ENCODE measurements at places on chromosomes 12 and 14.
A peak's percentile ranks its signal among the peaks of the same experiment; 100 is the strongest.

GRCh38 chr14:21038441-21039422, 3.4 kb upstream of the RNASE7 start:
- no peak for DNase-seq

- DNase-seq = no peak
Observed at GRCh38 chr12:1608713-1609119, 14.3 kb upstream of the FBXL14 start.

DNA sequence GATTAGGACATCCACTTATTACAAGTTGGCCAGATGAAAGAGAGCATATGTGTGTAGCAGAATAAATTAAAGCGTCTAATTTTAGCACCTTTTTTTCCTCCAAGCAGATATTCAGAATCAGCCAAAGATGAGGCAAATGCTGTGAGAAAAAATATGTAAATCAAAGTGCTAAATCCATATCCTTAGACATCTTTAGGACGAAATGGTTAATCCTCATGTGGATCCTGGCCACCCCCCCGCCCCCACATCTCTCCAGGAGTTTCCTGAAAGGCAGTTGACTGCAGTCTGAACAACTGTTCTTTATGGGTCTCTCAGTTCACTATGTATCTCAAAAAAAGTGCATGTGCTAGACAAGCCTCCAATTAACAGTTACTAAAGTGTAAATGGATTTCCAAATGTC, 1768.1 kb upstream of the SEL1L start:
- no peak for DNase-seq

GRCh38 chr12:28700161-28700560, 448.9 kb upstream of the FAR2 start:
- DNase-seq = no peak

DNA sequence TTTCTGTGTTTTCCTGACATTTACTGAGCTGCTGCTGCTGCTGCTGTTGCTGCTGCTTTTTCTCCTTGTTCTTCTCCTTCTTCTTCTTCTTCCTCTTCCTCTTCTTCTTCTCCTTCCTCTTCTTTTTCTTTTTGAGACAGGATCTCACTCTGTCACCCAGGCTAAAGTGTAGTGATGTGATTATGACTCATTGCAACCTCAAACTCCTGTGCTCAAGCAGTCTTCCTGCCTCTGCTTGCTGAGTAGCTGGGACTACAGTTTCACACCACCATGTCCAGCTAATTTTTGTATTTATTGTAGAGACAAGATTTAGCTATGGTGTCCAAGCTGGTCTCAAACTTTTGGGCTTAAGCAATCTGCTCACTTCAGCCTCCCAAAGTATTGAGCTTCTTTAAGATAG, 95.8 kb downstream of the TMTC3 start:
- no peak for DNase-seq

- no peak for DNase-seq
Observed at GRCh38 chr14:56055511-56055910, 62.7 kb upstream of the PELI2 start.

- no peak for DNase-seq
Observed at GRCh38 chr12:129552996-129553750, 350.7 kb downstream of the TMEM132D start.

- no peak for DNase-seq
Observed at GRCh38 chr12:31991146-31991545, 31.9 kb downstream of the RESF1 start.

DNA sequence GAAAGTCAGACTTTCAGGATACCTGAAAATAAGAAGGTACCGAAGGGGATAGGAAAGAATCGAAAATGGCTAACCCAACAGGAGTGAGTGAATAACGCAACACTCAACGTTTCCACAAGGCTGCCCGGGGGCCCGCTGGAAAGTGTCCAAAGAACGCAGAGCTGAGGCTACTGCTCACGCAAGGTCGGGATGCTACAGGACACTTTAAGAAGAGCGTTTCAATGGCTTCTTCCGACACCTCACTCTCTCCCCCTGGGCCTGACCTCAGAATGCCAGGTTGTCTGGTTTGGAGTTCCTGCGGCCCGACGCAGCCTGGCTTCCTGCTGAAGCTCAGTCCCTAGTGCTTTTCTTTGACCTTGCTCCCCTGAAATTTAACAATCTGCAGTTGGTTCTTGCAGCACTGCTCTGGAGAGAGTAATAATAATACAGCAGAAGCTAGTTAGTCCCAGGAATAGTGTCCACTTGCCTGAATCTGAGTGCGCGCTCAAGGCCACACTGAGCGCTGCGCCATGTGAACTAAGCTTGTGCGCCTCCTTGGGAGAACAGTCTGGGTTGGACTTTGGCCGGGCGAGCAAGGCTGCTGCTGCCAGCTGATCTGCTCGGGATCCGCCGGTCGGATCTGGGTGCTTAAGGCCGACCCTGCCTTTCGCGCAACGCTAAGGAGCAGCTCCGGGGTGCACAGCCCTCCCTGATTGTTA, 2.0 kb upstream of the ALX1 start:
- DNase-seq = peak; percentile 37

GRCh38 chr12:41013881-41014642, 174.1 kb upstream of the PDZRN4 start:
- no peak for DNase-seq

GRCh38 chr14:91152499-91152898, 38.6 kb downstream of the DGLUCY start:
- no peak for DNase-seq

DNA sequence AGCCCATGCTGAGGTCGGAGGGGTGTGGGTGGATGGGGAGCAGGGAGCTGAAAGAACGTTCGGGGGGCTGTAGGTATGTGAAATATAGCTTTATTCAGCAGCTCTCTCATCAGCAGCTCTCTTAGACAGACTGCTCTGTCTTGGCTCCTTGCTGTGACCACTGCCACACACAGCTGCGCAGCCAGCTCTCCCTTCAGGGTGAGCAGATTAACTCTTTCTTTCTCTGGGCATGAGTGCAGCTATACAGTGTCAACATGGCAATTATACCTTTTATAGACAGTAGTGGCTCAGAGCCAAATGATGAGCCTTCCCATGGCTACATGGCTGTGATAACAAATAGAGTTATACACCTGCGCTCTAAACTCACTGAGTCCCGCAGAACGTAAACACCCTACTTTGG, 137.7 kb upstream of the NEDD1 start:
- DNase-seq = no peak

DNA sequence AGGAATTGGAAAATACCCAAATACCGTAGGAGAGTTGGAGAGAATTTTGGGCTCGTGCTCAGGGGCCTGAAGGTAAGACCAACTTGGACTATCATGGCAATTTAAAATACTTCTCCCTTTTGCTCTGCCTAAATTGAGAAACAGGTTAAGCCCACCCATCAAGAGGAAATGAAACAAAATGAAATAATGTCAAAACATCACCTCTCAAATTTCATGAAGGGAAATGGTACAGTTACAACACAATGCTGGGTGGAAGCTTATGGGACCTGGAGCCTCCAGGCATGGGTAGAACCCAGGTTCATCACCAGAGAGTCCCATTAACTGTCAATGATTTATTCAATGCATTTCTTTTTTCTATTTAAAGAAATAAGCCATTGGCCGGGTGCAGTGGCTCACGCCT, 33.7 kb downstream of the FOS start:
- DNase-seq = no peak
